ENCODE measurements at places on chromosomes 3 and 15.

GRCh38 chr3:48503401-48504050, 448 bp downstream of the SHISA5 start:
- no peak for DNase-seq

GRCh38 chr15:72382146-72382545, 6.3 kb upstream of the HEXA start:
- DNase-seq = no peak

- DNase-seq = no peak
Measured at GRCh38 chr3:88408935-88409334, 259.2 kb downstream of the C3orf38 start.

DNA sequence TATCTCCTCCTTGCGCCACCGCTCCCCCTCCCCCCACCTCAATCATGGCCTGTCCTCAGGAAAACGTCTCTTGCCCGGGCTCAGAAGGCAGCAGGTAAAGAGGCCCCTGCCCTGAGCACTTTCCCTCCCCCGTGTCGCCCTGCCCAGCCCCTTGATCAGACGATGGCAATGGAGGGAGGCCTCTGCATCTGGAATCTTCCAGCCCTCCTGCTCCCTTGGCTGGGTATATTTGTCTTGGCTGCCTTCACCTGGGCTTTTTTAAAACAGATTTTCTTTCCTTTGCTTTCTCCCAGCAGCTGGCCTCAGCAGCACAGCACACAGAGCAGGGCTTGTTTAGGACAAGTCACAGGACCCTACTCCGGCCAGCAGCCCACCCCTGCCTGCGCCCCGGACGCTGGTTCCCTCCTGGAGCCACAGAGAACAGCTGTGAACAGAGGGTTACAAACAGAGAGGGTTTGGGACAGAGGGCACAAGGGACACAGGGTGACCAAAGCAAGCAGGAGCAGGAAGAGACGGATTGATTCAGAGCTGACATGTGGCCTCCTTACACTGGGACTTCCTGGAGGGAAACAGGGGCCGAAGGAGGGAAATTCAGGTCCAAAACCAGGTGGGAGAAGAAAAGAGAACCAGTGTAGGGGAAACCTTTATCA, 78.7 kb downstream of the ISG20 start:
- DNase-seq = no peak

- no peak for DNase-seq
Measured at GRCh38 chr15:63986751-63987341, 59.4 kb downstream of the DAPK2 start.

DNA sequence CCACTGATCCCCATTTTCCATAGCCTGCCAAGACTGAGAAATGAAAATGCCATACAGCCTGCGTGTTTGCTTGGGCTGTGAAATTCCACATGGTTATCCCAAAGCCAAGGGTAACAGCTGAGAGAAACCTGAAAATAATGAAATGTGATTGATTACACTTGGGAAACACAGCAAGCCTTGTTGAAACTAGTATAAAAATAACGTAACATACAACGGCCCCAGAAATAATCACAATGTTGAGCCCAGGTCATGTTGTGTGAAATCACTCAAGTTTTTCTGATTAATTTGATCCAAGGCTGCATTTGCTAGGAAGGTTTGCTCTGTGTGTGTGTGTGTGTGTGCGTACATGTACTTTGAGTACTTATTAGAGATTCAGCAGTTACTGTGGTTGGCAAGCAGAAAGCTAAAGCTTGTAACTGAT, 269.0 kb downstream of the OXSM start:
- DNase-seq = no peak

DNA sequence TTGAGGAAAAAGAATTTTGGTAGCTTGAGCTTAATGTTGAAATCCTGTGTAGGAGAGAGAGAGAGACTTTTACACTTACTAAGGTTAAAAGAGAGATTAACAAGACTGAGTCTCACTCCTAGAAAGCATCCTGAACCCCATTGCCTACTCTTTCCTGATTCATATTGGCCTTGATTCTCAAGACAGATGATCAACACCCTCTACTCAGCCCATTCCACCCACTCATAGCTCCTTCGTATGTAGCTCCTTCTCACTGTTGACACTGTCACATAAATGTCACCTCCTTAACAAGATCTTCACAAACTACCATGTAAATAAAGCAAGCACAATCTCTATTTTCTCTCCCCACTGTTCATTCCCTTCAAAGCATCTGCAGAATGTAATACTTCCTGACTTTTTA, 574.6 kb upstream of the LMCD1 start:
- DNase-seq = no peak

- DNase-seq = no peak
Measured at GRCh38 chr15:58590926-58591325, 158.6 kb downstream of the ADAM10 start.

GRCh38 chr3:69445024-69445423, 59.1 kb upstream of the FRMD4B start:
- no peak for DNase-seq

GRCh38 chr3:30606301-30607031, at the start of gene TGFBR2:
Gene TGFBR2 (plus strand): TSS chr3:30606601. CDS start chr3:30606884, 283 bp downstream.
- DNase-seq = peak; percentile 64

DNA sequence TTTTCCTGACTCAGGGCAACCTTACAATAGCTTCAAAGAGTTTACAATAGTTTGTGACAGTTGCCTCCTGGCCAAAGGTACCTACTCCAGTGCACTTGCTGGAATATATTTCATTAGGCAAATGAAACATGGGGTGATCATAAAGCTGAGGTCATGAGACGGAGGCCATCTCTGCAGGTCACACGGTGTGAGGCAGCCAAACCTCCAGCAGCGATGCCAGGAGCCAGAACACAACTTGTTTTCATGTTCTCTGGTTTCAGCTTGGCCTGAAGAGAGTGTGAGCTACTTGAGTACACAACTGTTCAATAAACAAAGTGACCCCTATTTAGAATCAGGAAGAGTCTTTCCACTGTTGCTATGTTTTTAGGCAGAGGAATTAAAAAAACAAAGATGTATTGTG, 42.7 kb upstream of the PYGO1 start:
- no peak for DNase-seq

- no peak for DNase-seq
Measured at GRCh38 chr3:192745150-192745549, 17.8 kb upstream of the FGF12 start.

DNA sequence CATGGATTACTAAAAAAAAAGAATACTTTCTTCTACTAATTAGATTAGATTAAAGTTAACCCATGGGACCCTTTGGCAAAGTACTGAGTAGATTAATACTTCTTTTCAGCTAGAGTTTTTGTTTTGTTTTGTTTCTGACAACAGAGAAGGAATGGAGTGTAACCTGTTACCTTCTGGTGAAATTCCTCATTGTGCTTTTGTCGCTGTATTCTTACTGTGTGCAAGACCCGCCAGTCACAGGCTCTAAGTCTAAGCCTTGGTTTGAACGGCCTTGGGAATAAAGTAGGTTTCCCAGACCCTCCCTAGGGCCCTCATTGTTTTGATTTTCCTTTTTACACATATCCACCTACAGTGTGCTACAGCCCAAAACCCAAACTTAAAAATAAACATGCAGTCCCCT, 171.1 kb upstream of the IL12A start:
- no peak for DNase-seq

DNA sequence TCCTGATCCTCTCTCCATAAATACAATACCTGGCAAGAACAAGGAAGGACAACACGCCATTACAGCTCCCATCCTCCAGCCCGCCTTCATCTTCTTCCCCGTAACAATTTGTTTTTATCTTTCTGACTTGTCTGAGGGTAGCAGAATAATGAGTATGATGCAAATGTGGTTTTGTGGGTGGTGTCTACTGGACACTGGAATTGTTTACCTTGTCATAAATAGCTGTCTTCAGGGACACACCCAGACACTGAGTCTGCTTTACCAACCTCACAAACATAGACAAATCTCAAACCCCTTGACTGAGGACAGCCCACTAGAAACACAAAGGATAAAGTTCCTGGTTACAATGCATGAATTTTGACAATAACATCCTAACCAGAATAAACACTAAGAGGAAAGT, 13.4 kb downstream of the WDR72 start:
- no peak for DNase-seq

DNA sequence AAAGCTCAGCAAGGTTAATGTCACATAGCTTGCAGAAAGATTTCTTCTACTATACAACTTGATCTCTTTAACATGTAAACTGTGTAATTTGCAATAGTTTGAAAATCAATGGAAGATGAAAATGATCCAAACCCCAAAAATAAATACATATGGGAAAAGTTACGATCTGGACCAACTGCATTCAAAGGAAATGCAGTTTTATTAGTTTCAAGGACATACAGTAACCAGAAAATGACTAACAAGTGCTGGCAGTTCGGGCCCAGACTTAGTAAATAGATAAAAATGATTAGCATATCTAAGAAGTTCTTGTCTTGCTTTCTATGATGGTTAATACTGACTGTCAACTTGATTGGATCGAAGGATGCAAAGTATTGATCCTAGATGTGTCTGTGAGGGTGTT, 37.3 kb upstream of the LEKR1 start:
- DNase-seq = no peak

DNA sequence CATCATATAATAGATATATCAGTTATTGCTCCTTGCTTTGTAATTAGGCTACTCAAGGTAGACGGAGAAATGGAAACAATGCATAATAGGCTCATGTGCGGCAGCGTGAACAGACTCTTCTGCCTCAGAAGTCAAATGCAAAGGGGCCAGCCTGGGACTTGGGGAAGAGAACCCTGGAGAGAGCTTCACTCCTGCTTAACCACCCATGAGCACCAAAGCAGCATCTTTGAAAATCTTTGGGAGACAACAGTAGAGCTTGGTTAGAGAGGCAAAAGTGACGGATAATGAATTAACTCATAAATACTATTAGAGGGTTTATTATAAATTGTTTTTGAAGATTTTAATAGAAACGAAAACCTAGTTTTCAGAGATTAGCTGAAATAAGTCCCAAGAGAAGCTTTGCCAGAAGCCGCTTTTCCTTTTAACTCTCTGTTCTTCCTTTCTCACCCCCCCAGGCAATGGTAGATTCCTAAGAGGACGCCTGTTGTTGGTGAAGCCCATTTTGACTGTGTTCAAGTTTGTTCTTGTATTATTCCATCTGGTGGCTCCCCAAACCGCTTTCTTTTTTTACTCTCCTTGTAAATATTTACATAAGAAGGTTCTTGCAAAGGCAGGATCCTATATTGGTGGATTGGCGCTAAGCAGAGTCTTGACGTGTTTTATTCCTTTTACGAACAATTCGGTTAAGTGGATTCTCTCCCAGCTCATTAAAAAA, 196.0 kb upstream of the TPRG1 start:
- DNase-seq = no peak

DNA sequence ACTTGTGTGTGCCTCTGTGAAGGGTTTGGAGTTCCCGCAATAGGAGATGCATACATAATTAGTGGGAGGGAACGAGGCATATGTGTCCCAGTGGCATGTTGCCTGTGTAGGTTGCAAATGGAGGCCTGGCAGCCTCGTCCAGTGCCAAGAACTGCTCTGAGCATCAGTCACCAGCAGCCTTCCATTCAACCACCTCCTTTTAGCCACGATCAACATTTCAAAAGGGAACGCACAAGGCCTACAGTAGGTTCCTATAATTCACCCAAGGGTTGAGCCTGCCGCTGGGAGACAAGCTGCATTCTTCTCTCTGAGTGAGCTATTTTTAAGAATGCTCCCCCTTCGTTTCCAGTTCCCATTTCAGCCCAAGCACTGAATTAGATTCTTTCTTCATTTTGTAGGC, 78.8 kb upstream of the CTNNB1 start:
- DNase-seq = no peak

DNA sequence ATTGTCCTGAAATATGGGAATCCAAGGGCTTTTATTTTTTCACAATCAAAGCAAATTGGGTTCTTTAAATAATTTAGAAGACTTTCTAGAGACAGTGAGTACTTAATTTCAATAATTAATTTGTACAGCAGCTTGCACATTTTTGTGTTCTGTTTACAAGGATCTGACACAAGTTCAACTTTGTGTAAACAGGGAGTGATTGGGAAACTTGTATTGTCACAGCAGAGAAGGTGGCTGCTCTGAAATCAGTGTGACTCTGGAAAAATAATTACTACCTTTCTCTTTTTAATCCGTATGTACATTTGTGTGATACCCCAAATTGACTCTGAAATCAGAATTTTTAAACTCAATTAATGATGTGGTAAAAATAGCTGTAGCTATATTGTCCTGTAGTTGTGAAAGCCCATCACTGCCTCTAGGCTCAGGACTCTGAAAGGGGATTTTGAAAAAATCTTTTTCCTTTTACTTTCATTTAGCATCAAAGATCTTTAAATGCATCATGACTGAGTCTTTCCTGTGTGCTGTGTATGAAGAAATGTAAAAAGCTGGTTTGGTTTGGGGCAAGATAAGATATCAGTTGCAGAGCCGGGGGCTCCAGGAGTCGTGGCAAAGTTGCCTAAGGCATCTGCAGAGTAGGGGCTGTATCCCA, 45.1 kb downstream of the MFSD1 start:
- no peak for DNase-seq

DNA sequence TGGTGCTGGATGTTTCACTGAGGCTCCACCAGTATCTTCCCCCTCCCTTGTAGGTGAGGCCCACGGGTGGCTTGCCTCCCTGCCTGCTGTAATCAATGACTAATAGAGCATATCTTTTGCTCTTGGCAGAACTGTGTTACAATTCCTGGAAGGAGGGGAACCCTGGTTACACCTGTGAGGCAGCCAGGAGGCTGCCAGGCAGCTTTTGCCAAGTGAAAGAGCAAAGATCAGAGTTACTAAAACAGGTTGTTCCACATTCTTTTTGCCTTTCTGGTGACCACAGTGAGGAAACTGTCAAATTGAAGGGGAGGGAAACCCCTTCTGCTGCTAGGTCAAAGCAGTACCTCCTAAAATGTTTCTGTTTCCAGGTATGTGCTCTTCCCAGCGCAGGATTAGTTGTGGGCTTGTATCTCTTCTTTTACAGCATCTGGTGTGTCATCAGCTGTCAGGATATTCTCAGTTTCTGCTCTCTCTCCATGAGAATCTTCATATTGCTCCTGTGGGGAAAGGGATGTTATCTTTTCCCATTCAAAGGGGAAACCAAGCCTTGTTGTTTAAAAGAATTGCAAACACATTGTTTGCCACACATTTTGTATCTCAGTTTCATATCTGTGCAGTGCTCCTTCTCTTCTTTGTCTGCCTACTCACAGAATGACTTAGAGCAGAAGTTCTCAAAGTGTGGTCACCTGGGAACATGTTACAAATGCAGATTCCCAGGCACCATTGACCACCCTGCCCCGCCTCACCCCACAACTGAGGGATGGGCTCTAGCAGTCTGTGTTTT, 137.4 kb upstream of the UMPS start:
- DNase-seq = no peak

GRCh38 chr15:53837263-53837662, 77.8 kb upstream of the WDR72 start:
- no peak for DNase-seq

GRCh38 chr3:89221924-89222323, 114.5 kb downstream of the EPHA3 start:
- no peak for DNase-seq

GRCh38 chr3:194852831-194853508, 167.3 kb downstream of the FAM43A start:
- DNase-seq = no peak
